ENCODE measurements at places on chromosomes 1 and 21.

- no peak for DNase-seq
Measured at GRCh38 chr1:174626031-174627025, 178.6 kb downstream of the GPR52 start.

GRCh38 chr1:51843948-51844347 is 34.6 kb downstream of the NRDC start:
- DNase-seq = peak; percentile 53

- no peak for DNase-seq
Measured at GRCh38 chr21:25855576-25855975, 120.8 kb downstream of the GABPA start.

DNA sequence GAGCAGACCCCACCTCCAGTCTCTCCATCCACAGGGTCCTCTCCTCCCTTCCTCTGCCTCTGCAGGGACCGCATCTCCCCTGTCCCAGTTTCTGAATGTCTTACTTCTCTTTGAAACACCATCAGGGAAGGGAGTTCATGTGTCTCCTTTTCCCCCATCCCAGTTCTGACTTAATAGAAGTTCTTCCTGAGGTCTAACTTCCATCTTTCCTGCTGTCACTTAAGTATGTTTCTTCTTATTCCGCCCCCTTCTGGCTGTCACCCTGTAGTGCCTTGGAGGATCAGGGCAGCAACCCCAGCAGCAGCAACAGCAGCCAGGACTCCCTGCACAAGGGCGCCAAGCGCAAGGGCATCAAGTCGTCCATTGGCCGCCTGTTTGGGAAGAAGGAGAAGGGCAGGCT is 29.3 kb downstream of the MYOG start:
- DNase-seq = no peak

- DNase-seq = no peak
Measured at GRCh38 chr1:193656841-193657240, 470.4 kb upstream of the B3GALT2 start.

- DNase-seq = no peak
Measured at GRCh38 chr21:34890724-34891612, 158.1 kb downstream of the RUNX1 start.

DNA sequence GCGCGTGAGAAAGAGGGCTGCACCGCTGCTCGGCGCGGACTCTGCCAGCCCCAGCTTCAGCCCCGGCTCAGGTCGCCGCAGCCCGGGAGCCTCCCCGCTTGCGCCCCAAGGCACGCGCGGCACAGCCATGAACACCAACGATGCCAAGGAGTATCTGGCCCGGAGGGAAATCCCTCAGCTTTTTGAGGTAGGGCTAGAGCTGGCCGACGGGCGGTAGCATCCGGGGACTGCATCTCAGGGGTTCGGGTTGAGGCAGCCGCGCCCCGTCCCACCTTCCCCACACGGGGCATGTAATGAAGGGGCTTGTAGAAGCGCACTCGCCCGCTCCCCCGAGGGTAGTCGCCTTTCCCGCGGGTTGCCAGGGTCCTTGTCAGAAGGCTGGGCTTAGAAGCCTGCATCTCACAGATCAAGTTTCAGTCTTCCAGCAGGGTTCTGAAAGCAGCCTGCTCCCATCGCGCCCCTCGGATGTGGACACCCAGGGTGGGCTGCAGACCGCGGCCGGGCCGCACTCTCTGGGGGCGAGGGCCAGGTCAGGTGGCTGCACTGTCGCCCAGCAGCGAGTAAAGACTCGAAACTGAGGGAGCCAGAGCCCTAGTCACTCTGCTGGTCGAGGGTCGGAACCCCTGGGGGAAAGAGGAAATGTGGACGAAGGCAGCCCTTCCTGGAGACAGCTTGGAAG is 507 bp downstream of the AK5 start:
- DNase-seq = peak; percentile 1

- no peak for DNase-seq
Measured at GRCh38 chr1:43541721-43542401, 11.2 kb downstream of the PTPRF start.

GRCh38 chr1:27555700-27556424 is 48.1 kb downstream of the AHDC1 start:
- DNase-seq = no peak

GRCh38 chr1:64348961-64349648 is 120.8 kb upstream of the CACHD1 start:
- peak; percentile 2 for DNase-seq

- no peak for DNase-seq
Measured at GRCh38 chr1:36068866-36069265, 15.0 kb upstream of the TEKT2 start.

DNA sequence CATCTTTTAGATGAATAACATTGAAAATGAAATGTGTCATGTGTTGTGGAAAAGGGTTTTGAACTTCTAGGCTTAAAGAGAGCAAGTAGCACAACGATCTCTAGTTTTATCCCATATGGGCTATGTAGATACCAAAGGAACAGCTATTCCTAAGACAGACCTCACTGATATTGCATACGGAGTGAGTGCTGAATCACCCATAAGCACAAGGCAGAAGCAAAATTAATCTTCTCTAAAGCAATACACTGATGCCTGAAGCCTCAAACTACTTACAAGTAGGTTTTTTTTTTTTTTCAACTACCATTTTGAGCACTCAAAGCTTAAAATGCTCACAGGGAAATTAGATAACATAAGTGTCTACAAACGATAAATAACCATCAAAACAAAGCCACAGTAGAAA is 5.0 kb upstream of the KMO start:
- DNase-seq = no peak

- peak; percentile 30 for DNase-seq
Measured at GRCh38 chr1:203172184-203173010, 3.2 kb downstream of the MYBPH start.

DNA sequence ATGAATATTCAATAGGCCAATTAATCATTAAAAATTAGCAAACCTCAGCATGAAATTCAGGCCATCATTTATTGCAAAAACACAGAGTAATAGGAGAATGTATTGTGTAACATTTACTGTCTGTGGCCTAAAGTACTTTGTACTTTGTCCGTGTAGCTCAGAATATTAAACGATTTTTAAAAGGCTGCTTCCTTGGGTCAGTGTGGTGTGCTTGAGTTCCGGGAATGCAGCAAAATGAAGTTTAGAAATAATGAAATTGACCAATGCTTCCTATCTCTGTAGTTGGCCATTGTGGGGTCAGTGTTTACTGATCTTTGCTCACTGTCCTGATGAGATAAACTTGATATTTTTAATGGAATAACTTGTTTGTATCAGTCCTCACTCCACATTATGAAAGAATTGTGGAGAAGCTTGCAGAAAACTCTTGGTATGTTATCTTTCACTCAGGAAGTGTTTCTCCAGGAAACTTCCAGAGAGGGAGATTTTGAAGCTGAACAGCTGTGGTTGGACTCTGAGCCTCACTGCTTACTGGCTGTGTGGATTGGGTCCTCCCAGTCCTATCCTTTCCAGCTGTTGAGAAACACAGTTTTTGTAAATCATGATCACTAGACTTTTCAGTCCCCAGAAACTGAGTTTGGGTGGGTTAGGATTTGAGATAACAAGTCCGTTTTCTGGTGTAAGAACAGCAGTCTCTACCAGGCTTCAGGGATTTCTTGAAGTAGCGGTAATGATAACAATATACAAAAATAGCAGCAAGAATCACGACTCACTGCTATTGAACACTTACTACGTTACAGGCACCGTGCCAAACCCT is 19.2 kb upstream of the MTARC1 start:
- DNase-seq = no peak

DNA sequence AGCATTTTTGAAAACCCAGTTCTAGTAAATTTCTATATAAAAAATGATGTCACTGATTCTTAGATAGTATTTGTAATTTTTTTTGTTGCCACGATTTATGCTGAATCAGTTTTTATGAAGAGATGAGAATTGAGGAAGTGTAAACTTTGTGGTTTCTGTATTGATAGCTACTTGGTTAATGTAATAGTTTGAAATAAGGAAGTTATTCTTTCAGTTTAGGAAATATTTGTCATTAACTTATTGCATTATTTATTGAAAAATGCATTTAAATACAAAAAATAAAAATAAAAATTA is 97.8 kb downstream of the ZFYVE9 start:
- DNase-seq = no peak

GRCh38 chr1:100719490-100719889 is at the start of gene VCAM1:
TSS of gene VCAM1 (plus strand) at chr1:100719742. CDS start at chr1:100719861, 119 bp downstream.
- no peak for DNase-seq

GRCh38 chr1:81114191-81114590 is 686.5 kb upstream of the ADGRL2 start:
- no peak for DNase-seq

DNA sequence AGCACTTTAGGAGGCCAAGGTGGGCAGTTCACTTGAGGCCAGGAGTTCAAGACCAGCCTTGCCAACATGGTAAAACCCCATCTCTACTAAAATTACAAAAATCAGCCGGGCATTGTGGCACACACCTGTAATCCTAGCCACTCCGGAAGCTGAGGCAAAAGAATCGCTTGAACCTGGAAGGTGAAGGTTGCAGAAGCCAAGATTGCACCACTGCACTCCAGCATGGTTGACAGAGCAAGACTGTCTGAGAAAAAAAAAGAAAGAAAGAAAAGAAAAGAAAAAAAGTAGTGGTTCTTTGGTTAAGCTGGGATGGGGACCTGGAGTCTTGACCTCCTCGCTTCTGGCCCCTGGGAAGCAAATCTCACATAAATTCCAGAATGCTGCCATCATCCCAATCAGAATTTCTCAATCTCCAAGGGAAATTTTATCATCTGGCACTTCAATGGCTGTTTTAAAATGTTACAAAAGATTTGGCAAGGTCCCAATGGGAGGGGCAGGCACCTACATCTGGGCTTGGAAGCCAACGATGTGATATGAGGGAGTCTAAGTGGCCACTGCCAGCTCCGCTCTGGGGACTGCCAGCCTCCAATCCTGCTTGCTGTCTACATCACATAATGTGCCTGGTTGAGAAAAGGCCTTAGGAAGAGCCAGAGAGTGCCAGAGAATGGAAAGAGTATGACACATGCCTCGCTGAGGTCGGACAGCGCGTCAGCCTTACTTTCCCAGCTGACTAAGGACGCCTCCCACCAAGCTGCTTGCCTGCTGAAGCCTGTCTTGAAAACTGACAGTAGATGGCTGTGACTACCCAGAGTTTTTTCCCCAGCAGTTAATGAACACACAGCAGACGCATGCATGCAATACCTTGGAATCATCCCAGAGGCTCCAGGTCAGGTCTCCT is 42.1 kb upstream of the SRP9 start:
- no peak for DNase-seq

- DNase-seq = peak; percentile 50
Measured at GRCh38 chr1:155070721-155071569, 7.4 kb downstream of the EFNA4 start.

- no peak for DNase-seq
Measured at GRCh38 chr1:147185432-147185831, 13.2 kb upstream of the PRKAB2 start.

DNA sequence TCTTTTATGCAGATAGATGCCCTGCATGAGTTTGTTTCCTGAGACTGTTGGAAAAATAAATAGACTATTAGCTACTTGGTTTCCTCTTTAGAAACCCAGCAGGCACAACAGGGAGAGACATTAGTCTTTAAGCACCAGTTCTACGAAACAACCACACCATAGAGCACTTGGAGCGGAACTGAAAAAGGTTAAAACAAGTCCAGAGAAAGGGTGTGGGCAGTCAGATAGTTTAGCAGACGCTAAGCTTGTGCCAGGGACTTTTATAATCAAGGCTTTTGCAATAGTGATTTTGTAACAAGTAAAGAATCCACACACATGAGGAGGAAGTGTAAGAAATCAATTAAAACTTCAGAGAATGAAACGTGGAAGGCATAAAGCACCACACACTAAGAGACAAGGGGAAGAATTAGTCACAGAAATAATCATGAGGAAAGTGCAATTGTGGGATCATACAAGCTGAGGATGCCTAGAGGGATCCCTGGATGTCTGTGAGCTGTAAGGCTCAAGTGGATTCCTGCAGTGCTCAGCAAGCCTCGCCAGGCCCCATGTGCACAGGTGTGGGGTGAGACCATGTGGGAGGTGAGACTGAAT is 37.8 kb upstream of the TLR5 start:
- DNase-seq = no peak

GRCh38 chr1:82517586-82517985 is 716.9 kb downstream of the ADGRL2 start:
- DNase-seq = no peak

- DNase-seq = no peak
Measured at GRCh38 chr21:29151931-29152330, 21.5 kb downstream of the MAP3K7CL start.

- no peak for DNase-seq
Measured at GRCh38 chr1:96973605-96974004, 252.0 kb downstream of the PTBP2 start.

DNA sequence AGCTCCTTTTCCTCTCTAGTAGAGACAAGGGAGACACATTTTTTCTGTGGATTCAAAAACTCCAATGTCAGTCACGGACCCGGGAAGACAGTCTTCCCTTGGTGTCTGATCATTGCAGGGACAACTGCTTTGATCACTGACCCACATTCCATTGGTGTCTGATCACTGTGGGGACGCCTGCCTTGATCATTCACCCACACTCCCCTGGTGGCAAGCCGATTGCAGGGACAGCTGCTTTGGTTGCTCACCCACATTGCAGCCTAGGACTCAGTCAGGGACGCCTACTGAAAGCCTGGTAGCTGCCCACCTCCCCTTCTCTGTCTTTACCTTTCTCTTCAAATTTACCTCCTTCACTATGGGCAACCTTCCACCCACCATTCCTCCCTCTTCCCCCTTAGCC is 206.6 kb upstream of the DUSP10 start:
- no peak for DNase-seq

DNA sequence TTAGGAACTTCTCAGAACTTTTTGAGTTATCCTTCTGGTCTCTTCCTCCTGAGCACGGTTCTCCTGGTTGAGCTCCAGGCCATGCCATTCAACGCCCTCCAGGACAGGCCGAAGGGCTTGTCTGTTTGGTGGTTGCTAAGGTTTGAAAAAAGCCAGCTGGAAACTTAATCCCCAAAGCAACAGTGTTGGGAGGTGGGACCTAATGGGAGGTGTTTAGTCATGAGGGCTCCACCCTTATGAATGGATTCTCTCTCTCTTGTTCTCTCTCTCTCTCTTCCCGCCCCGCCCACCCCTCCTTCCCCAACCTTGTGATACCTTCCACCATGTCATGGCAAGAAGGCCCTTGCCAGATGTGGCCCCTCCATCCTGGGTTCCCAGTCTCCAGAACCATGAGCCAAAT is 829 bp downstream of the KCNE1 start:
- DNase-seq = no peak

- DNase-seq = no peak
Measured at GRCh38 chr1:214086945-214087344, 99.2 kb downstream of the PROX1 start.

- DNase-seq = no peak
Measured at GRCh38 chr1:200040481-200041138, 13.1 kb downstream of the NR5A2 start.
